Amniotic stem cell (primary cell): ENCODE measurements at places on chromosomes 2 and 18.

GRCh38 chr18:42296723-42297122 lies 341.7 kb downstream of the PIK3C3 start:
- no peak for DNase-seq

DNA sequence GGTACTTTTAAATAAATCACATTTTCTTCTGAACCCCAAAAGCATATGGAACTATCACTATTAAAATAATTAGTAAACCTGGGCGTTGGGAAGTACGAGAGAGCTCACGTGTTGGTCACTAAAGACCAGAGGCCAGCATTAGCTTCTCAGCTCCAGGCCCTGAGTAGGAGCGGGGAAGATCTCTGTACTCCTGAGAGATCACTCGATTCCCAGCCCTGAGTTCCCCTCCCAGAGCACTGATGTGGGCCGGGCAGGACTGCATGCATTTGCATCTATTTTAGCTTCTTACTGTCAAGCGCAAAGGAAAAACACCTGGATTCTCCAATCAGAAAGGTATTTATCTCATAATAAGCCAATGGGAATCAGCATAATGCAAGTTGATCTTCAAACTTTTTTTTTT lies 6.2 kb downstream of the PXDN start:
- no peak for DNase-seq

GRCh38 chr2:223057569-223057968 lies 5.6 kb downstream of the KCNE4 start:
- no peak for DNase-seq

DNA sequence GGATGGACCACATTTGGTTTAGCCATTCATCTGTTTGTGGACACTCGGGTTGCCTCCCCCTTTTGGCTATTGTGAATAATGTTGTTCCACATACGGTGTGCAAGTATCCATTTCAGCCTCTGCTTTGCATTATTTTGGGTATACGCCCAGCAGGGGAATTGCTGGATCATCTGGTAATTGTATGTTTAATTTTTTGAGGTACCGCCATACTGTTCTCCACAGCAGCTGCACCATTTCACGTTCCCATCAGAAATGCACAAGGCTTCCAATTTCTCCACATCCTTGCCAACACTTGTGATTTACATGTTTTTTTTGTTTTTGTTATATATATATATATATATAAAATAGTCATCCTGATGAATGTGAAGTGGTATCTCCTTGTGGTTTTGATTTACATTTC lies 54.6 kb upstream of the TWIST2 start:
- no peak for DNase-seq

GRCh38 chr2:45755585-45756335 lies 104.3 kb downstream of the PRKCE start:
- peak; percentile 71 for DNase-seq

- no peak for DNase-seq
Observed at GRCh38 chr2:128645631-128646030, 327.0 kb upstream of the HS6ST1 start.

DNA sequence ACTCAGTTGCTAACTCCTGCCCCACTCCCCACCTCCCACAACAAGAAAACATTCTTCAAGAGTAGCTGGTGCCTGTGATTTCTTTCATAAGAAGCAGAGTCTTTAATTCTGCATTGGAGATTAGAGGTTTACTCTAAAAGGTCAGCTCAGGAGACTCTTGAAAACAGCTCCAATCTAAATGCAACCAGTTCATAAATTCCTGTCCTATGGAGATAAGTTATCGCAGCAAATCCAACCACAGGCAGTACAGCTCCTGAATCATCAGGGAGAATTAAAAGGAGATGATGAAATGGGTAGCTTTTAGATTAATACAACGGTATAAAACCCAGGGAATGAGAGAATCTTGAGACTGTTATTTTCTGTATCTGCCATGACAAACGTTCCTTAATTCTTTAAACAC lies 130.7 kb downstream of the SOCS6 start:
- no peak for DNase-seq

GRCh38 chr2:60959501-60959900 lies 58.0 kb upstream of the PEX13 start:
- DNase-seq: no peak

- no peak for DNase-seq
Observed at GRCh38 chr2:128410035-128410757, 91.5 kb upstream of the HS6ST1 start.

DNA sequence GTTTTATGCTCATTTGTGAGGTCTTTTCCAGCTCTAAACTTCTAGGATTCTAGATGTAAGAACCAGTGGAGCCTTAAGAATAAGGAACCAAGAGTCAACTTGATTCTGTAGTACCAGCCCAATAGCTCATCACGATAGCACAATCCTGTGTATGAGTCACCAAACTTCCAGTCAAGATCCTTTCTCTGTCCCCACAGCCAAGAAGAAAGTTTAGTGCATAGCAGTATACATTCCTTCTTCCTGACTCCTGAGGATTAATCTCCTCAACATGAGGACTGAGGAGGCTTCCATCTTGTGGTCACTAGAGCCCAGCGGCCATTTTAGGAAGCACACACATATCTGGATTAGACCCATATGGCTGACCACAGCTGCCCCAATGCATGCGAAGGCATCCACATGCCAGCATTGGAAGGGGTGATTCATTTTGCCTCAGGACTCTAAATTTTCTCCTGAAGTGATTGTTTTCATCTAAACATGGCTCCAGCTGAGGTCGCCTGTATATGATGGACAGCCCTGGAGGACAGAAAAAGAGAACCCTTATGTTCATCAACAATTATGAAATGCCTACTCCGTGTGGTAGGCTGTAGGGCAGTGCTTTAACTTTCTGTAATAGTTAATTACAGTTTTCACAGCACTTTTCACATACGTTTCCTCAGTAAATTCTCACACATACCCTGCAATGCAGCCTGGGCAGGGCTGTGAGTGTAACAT lies 53.5 kb downstream of the RASGRP3 start:
- peak; percentile 96 for DNase-seq

GRCh38 chr2:214019229-214019972 lies 391.5 kb upstream of the VWC2L start:
- DNase-seq: peak; percentile 93

- no peak for DNase-seq
Observed at GRCh38 chr2:137826373-137827372, 137.6 kb upstream of the HNMT start.

- no peak for DNase-seq
Observed at GRCh38 chr2:67289271-67289670, 107.9 kb upstream of the ETAA1 start.

DNA sequence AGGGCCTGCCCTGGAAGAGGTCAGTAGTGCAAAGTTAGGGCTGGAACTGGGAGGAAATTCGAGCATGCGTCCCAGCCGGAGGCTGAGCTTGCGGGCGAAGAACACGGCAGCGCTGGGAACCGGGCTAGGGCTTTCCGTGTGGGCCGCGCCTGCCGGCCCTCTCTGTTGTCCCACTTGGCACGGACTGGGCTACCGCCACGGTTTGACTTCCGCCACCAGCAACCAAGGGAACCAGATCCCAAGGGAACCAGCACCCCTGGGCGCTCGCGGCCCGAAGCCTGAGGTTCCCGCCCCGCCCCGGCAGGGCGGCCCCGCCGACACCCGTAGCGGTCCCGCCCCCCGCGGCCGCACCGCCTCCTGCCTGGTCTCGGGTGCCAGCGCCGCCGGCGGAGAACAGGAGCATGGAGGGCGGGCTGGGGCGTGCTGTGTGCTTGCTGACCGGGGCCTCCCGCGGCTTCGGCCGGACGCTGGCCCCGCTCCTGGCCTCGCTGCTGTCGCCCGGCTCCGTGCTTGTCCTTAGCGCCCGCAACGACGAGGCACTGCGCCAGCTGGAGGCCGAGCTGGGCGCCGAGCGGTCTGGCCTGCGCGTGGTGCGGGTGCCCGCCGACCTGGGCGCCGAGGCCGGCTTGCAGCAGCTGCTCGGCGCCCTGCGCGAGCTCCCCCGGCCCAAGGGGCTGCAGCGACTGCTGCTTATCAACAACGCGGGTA lies at the start of gene SPR:
SPR (plus strand) TSS at position 377 of the 708 bp plus-strand sequence; CDS start at position 402, 25 bp downstream.
- DNase-seq: no peak

GRCh38 chr2:182477774-182478173 lies 50.9 kb upstream of the PDE1A start:
- DNase-seq: no peak

- no peak for DNase-seq
Observed at GRCh38 chr18:10059610-10060468, 146.0 kb downstream of the VAPA start.

- DNase-seq: no peak
Observed at GRCh38 chr2:55837073-55837472, 86.5 kb downstream of the EFEMP1 start.

DNA sequence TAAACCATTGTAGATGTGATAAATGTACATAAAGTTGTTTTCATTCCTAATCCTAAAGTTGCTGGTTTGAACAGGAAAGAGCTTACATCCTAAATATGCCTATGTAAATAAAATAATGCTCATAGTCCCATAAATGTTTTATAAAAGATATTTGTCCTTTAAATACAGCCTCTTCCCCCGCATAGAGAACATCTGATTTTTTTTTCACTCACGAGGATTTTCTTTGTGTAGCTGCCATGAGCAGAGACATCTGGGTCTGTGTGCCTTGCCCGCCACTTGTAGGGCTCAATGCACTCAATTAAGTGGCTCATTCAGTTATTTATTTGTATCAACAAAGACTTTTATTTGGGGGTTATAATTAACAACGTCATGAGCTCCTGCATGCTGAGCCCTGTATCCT lies 72.8 kb downstream of the SOWAHC start:
- DNase-seq: no peak

DNA sequence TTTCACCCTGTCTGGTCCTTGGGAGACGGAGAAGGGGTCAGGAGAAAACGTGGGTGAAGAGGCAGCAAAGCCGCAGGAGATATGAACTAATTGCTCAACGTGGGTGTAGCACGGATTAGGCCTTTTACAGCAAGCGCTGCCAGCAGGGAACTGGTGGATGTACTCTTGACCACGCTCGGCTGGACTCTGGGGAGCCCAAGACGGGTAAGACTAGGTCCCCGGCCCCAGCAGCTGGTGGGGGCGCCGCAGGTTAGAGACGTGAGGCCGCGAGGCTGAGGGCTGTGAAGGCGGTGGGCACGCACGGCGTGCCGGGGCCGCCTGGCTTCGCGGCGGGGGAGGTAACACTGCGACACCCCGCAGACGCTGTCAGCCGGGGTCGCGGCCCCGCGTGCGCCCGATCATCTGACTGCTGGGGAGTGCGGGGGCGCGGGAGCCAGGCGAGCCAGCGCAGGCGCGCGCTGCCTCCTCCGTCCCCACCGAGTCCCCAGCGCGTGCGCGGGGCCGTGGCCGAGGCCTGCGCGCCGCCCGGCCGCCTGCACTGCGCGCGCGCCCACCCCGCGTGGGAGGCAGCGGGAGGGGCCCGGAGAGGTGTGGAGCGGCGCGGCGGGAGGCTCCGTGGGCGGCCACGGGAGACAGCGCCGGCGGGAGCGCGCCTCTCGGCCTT lies at the start of gene CLIP4:
CLIP4 (plus strand) TSS at position 470 of the 664 bp plus-strand sequence. CDS start 5,974 bp downstream, outside the sequence.
- DNase-seq: peak; percentile 44

DNA sequence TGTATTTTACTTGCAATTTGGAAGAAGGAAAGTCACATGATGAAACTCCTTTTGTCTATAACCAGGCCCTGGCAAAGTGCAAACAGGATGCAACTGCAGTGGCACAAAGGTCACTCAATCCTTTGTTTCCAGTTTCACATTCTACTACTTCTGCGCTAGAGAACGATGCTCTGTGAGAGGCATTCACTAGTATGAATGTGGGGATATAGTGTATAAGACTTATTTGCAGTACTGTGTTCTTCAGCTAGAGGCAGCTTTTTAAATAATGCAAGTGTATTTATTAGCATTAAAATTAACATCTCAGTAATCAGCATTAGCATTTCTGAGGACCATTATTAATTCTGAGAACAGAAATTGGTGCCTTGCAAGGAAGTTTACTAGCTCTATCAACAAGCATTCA lies 68.9 kb downstream of the PRPF40A start:
- DNase-seq: no peak

DNA sequence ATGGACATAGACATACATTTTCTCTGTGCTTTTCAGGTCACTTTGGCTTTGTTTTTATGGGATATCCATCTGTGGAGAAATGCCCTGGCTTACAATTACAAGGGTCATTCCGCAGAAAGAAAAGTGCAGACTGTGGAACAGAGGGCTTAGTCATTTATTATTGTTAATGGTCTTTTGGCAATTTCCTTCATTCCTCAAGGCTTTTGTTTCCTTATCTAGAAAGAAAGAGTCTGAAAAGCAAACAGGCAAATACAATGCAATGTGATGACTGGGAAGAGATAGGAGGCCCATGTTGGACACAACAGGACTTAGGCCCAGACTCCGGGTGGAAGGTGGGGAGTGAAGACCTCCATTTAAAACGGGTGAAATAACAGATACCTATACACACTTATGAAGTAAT lies 129.5 kb upstream of the CAVIN2 start:
- no peak for DNase-seq

GRCh38 chr18:60053747-60054304 lies 154.0 kb downstream of the PMAIP1 start:
- DNase-seq: peak; percentile 96

GRCh38 chr2:222989431-222989830 lies 62.6 kb upstream of the KCNE4 start:
- DNase-seq: no peak

GRCh38 chr18:79402977-79403722 lies 7.4 kb downstream of the NFATC1 start:
- no peak for DNase-seq

DNA sequence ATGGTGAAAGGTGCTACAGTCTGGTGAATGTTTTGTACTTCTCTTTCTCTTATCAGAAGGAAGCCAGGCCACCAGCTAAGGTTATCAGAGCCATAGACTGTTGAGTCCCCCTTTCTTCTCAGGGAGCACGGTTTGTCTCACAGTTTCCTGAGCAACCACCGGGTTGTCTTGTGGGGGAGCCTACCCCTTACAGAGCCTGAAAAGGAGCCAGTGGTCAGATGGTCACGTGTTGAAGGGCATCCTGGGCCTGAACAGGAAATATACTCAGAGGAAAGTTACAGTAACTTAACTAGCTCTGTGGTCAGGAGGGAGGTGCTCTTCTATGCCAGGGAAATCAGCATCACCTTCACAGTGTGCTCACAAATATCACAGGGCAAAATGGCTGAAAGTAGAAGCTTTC lies 11.6 kb downstream of the CD28 start:
- DNase-seq: no peak

GRCh38 chr18:63681449-63682340 lies 20.0 kb upstream of the SERPINB3 start:
- DNase-seq: no peak

DNA sequence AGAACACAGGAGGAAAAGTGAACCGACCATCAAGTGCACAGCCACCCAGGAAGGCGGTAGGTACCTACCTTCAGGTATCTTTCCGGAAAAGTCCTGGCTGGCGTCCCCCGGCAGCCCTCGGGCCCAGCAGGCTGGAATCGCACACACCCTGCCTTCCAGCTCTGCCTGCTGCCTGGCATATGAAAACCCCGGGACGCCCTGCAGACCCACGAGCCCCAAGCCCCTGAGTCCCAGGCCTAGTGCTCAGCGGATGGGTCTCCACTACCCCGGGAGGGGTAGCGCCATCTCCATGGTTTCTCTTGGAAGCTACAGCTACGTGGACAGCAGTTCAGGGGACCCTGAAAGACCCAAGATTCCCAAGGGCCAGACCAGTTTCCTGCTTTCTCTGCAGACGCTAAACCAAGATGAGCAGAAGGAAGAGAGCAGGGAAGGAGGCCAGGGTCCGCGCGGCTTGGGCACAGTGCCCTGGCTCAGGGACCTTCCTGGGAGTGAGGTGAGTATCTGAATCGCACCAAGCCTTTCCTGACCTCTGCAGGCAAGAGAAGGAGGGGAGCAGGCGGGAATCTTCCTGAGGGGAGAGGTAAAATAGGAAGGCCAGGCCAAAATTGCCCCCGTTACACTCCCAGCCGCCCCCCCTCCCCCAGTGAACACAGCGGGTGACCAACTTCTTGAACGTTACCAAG lies 80.4 kb downstream of the ARHGEF4 start:
- no peak for DNase-seq
